ENCODE measurements at places on chromosomes 16 and 17.
A peak's percentile ranks its signal among the peaks of the same experiment; 100 is the strongest.

GRCh38 chr16:84617041-84617790 lies 662 bp downstream of the COTL1 start:
- peaks cover 25% of the 10 kb centered on the region for H3K4me1 ChIP-seq
- DNase-seq, result peak; percentile 75
- H3K27ac ChIP-seq, result peak overlapping the region; percentile 84
- H3K27me3 ChIP-seq, result no peaks in the 10 kb centered on the region
- peak overlapping the region; percentile 97 for H3K4me3 ChIP-seq

- H3K27ac ChIP-seq, result no peak overlapping the region
- no peak overlapping the region for H3K4me3 ChIP-seq
- no peaks in the 10 kb centered on the region for H3K27me3 ChIP-seq
- DNase-seq, result no peak
These were observed 487.4 kb upstream of the SOX9 start for GRCh38 chr17:71633391-71633849.

GRCh38 chr17:30858556-30859250 lies 26.9 kb downstream of the ATAD5 start:
- no peak overlapping the region for H3K4me3 ChIP-seq
- DNase-seq, result no peak
- no peaks in the 10 kb centered on the region for H3K27me3 ChIP-seq
- H3K4me1 ChIP-seq, result no peaks in the 10 kb centered on the region

DNA sequence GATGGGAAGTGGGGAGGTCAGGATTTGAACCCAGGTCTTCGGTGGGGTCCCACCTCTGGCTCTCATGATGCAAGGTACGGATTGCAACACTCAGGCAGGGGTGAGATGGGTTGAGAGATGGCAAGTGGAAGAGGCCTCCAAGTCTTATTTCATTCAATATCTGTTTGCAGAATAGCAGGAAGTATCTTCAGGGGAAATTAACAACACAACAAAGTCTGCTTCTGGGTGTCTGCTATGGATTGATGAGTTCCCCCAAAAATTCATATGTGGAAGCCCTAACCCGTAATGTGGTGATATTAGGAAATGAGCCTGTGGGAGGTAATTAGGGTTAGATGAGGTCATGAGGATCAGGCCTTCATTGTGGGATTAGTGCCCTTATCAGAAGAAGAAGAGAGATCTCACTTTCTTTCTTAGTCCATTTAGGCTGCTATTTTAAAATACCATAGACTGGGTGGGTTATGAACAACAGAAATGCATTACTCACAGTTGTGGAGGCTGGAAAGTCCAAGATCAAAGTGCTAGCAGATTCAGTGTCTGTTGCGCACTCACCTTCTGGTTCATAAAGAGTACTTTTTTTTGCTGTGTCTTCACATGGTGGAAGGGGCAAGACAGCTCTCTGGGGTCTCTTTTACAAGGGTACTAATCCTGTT lies 4.4 kb upstream of the CD300H start:
- no peaks in the 10 kb centered on the region for H3K36me3 ChIP-seq
- no peak overlapping the region for H3K4me3 ChIP-seq
- no peaks in the 10 kb centered on the region for H3K4me1 ChIP-seq
- H3K27me3 ChIP-seq, result no peaks in the 10 kb centered on the region
- no peak for DNase-seq
- H3K27ac ChIP-seq, result no peak overlapping the region

- no peaks in the 10 kb centered on the region for H3K4me1 ChIP-seq
- DNase-seq, result no peak
- peak overlapping the region; percentile 27 for H3K27ac ChIP-seq
- H3K4me3 ChIP-seq, result no peak overlapping the region
- no peaks in the 10 kb centered on the region for H3K27me3 ChIP-seq
These were observed 16.5 kb upstream of the AKTIP start for GRCh38 chr16:53519417-53520091.

DNA sequence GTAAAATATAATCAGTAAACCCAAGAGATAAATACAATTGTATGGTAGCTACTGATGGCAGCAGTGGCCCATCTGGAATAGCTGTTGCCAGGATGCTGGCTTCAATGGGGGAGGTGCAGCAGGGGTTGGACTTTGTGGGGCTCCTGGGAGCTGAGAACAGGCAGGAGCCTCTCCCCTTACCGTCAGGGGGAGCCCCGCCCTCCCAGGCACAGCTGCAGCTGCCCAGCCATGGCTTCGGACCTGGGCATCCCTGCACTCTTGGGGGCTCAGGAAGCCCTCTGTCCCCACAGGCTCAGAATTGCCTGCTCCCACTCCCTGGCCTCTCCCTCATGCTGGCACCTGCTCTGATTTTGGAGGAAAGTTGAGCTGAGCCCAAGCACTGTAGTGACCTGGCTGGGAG lies 741.1 kb downstream of the CDH11 start:
- H3K4me1 ChIP-seq, result no peaks in the 10 kb centered on the region
- no peaks in the 10 kb centered on the region for H3K27me3 ChIP-seq
- H3K27ac ChIP-seq, result no peak overlapping the region

GRCh38 chr16:51845586-51846305 lies 694.7 kb upstream of the SALL1 start:
- H3K27ac ChIP-seq, result no peak overlapping the region
- no peaks in the 10 kb centered on the region for H3K4me1 ChIP-seq
- H3K36me3 ChIP-seq, result no peaks in the 10 kb centered on the region
- H3K27me3 ChIP-seq, result no peaks in the 10 kb centered on the region

Data from ascending aorta (tissue), 2 donors.